ENCODE measurements at places on chromosomes 7 and 10.
A peak's percentile ranks its signal among the peaks of the same experiment; 100 is the strongest.

DNA sequence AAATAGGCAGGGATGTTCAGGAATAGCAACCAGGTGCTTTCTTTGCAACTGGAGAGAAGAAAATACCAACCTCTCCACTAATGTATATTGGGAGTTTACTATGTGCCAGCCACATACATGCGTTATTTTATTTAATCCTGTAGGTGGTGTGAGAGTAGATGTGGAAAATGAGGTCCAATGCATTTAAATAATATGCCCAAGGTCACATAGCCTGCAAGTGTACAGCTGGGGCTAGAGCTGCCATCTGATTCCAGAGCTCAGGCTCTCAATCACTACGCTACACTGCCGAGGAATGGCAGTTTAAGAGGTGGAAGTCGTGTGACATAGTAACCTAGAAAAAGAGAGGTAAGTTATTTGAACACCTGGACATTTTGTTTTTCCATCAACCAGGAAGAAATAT is 277.0 kb downstream of the EXOC4 start:
- DNase-seq, result peak; percentile 78

GRCh38 chr10:83545901-83546391 is 593.4 kb upstream of the GHITM start:
- DNase-seq, result no peak

DNA sequence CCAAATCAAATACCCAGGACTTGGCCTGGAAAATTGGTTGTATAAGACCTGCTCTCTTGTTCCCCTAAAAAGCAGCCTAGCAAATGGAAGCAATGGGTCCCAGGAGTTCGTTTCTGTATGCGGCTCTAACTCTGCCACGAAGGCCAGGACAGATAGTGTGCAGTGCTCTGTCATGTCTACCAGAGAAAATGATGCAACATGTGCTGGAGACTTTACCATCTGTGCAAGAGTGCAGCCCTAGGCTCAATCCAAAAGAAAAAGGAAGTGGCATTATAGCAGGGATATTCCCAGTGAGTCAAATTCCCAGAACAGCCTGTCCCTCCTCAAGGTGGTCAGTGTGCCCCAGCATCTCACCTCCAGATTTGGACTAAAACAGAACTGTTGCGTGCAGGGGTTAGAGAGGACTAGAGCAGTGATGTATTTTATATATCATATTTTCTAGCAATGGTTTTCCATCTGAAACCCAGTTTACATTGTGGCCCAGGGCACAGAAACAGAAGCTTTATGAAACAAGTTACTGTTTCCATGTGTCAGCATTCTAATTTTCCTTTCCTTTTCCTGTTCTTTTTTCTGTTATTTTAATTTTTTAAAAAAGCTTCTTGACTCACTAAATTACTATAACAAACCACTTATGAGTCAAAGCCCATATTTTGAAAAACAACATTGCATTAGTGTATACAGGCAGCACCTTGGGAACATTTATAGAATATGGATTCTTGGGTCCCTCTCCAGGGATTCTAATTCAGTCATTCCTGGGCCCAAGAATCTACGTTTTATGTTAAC is 311.2 kb downstream of the RNLS start:
- DNase-seq, result no peak

- no peak for DNase-seq
Measured at GRCh38 chr7:157113607-157114006, 25.1 kb upstream of the UBE3C start.

DNA sequence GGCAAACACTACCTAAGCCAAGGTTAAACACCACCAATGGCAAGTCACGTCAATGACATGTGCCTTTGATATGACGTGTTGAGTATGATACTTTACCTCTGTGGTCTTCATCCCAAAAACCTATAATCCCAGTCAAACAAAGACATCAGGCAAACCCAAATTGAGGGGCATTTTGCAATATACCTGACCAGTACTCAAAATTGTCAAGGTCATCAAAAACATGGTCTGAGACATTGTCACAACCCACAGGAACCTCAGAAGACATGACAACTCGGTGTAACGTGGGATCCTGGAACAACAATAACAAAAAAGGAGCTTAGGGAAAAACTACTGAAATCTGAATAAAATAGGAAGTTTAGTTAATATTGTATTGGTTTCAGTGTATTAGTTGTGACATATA is 7.2 kb downstream of the FAM237B start:
- DNase-seq, result no peak

DNA sequence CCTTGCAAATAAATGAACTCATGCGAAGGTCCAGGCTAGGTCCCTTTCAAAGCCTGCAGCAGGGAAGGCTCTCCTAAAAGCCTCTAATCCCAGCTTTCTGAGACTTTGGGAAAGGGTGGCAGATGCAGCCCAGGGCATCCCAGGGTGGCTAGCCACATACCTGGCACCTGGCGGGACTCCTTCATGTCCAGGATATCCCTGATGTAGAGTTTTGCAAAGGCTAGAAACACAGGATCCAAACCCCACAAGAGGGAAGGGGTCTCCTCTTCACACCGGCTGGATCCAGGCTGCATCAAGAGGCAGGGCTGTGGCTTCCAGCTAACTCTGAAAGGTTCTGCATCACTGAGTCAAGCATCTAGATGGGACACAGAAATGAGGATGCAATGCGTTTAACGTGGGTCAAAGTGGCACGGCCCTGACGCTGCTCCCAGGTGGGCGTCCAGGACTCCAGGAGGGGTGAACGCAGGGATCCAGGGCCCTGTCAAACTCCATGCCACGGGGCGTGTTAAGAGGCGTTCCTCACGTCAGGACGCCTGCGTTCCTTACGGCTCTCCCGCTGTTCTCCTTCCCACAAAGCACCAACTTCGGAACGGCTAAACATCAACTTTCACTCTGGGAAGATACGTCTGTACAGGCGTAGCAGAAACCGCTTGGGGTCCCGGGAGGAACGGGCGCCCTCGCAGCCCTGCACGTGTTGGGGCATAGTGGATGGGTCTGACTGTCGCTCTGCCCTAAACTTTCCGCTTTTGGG is 507 bp downstream of the STN1 start:
- peak; percentile 31 for DNase-seq

- no peak for DNase-seq
Measured at GRCh38 chr10:48667960-48668590, 16.6 kb upstream of the WDFY4 start.

- DNase-seq, result no peak
Measured at GRCh38 chr10:116748041-116748440, 5.7 kb upstream of the HSPA12A start.

GRCh38 chr7:36617408-36617807 is 106.9 kb downstream of the AOAH start:
- no peak for DNase-seq

DNA sequence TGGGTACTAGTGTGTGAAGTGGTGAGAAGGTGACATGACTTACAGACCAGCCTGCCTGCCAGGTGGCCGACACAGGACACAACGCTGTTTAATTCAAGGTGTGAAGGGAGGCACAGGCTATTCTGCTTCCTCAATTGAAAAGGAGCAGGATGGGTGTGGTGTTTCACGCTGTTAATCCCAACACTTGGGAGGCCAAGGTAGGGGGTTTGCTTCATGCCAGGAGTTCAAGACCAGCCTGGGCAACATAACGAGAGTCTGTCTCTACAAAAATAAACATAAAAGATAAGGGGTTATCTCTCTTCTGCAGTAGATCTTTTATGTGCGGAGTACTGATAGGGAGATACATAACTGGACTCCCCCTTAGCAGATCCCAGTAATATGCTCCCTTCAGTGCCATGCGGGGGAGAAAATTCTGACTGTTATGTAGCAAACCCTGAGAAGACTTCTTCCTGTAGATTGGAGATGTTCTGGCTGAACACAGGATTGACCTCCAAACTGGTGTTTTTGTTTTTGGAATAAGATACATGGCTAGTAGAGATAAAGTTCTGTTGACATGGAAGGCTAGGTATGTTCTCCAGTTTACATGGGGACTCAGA is 63.2 kb downstream of the CCNY start:
- no peak for DNase-seq

GRCh38 chr7:94223375-94224084 is 171.2 kb upstream of the COL1A2 start:
- peak; percentile 82 for DNase-seq

GRCh38 chr7:140456551-140457051 is 22.7 kb downstream of the MKRN1 start:
- DNase-seq, result no peak

DNA sequence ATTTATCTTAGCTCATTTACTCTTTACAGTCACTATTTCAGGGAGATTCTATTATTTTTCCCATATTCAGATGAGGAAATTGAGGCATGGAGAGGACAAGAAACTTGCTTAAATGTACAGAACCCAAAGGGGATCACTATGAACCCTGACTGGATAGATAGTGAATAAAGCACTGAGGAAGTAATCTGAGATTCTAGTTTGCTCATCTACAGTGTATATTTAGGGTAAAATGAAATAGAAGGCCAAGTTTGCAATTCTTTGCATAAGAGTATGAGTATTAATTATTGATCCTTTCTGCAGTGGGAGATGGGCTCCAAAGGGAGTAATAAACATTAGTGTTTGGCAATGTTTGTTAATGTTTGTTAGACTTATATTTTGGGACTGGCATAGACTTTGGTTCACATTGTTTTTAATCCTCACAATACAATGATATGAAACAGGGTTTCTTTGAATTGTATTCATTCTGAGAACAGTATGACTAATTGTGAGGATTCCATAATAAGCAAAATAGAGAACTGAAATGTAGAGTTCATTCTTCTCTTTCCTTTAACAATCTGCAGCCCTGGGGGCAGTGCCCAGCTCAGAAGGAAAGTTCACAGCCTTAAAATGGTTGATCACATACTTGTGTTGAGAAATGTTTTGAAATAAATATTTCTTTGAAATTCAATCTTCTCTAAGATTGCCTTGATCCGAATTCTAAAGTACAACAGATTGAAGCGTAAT is 131.0 kb upstream of the ZNF804B start:
- DNase-seq, result no peak

DNA sequence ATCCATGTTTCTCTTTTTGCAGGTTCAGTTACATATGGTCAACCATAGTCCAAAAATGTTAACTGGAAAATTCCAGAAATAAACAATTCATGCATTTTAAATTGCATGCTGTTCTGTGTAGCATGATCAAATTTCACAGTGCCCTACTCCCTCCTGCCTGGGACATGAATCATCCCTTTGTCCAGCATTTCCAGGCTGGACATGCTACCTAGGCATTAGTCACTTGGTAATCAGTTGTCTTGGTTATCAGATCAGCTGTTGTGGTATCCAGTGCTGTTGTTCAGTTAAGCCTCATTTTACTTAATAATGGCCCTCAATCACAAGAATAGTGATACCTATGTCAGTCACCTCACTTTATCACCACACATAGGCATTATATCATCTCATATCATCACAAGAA is 7.3 kb upstream of the PNLIP start:
- DNase-seq, result no peak

DNA sequence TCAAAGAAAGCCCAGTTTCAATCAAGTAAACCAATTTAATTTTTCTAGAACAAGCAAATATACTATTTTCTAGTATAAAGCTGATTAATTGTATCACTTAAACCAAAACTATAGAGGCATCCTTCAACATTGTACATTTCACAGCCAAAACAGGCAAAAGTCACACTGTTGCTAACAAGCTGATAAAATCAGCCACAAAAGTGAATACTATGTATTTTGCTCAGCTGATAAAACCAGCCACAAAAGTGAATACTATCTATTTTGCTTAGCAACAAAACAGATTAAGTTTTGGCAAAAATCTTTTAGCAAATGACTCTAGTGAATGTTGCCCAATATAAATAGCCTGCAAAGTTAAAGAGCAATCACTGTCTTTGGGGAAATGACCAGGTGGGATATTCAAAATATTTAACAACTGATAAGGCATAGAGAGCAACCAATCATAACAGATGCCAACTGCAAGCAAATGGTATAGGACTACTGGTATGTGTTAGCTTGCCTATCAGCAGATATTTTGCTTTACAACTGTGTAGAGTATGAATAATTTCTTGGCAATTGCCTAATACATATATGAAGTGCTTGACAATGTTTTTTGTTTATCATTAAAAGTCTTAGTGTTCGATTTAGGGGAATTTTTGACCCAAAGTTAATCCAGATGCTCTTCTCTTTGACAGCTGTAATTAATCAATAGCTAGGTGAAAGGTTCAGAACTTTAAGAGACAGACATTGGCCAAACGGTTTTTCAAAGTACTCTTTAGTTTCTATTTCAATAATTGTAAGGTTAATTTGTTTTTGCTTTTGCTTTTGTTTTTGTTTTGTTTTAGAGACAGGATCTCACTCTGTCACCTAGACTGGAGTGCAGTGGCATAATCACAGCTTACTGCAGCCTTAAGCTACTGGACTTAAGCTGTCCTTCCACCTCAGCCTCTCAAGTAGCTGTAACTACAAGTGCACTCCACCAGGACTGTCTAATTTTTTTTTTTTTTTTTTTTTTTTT is 44.4 kb upstream of the SP4 start:
- DNase-seq, result no peak

DNA sequence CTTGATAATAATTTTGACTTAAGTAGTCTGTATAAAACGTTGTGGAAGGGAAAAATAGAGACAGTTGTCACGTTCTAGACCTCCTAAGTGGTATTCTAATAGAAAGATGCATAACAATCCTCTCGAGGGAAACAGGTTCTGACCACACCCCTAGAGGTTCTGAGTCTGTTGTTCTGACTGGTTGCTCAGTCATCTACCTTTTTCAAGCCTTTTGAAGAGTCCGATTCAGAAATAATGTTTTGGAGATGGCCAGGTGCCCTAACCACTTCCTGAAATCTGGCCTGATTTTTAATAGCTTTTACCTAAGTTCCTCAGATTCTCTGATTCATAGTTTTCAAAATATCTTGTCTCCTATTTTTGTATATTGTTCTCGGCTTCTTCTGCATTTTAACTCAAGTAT is 175.6 kb downstream of the HDAC9 start:
- no peak for DNase-seq

DNA sequence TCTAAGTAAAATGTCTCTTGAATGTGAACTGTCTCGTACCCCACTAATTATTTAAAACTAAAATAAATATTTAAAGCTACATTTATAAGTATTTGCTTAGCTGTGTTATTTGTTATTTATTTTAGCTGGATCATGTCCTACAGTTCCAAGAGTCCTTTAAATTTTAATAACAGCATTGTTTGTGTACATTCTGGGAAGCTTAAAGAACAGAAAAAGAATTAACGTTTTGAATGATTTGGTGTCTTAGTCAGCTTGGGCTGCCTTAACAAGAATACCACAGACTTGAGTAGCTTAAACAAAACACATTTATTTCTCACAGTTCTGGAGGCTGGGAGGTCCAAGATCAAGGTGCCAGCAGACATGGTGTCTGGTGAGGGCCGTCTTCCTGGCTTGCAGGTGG is 107.4 kb downstream of the ITIH5 start:
- no peak for DNase-seq

DNA sequence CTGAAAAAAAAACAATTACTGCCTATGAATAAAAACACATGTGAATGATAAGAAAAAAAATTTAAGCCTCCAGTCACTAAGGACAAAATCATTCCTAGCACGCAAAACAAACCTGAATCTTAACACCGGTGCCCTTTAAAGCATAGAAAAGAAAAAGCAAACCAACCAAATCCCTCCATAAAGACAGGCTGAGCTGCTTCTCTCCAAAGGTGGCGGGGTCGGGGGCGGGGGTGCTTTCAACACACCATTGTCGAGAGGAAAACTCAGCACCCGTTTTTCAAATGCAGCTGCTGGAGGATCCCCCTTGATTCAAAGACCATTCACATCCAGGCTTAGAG is 1.4 kb downstream of the ST8SIA6 start:
- DNase-seq, result no peak

- no peak for DNase-seq
Measured at GRCh38 chr7:51471210-51471980, 154.8 kb upstream of the COBL start.

Data from NCI-H2081 (cell line).